Activated CD8-positive, alpha-beta memory T cell treated with anti-CD3 and anti-CD28 coated beads for 1 hour (primary cell): ENCODE measurements at places on chromosomes 3 and 15.

DNA sequence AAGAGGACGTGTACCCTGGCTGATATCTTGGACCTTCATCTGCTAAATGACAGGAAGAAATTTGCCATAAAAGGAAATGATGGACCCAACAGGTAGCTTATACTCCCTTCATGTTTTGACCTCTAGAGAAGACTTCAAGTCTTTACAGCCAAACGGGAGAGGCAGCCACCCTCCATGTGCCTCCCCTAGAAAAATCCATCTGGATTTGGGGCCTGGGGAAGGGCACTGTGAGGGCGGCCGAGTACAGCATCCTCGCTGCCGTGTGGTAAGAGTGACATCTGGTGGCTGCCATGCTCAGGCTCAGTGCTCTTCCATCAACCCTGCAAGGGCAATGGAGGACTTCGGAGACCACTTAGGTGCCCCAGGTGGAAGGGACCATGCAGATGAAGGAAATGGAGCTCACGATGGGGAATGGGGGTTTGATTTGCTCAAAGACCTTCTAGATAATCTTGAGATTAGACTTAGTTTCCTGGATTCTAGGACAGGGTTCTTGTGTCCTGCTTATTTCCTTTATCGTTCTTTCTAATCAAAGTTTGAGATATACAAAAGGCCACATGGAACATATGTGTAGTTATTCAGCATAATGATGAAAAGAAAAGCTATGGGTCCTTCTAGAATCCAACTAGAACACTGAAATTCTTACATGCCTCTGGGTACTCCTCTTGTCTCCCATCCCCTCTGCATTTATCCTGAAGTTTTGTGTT is 44.4 kb downstream of the AQP9 start:
- DNase-seq = no peak

DNA sequence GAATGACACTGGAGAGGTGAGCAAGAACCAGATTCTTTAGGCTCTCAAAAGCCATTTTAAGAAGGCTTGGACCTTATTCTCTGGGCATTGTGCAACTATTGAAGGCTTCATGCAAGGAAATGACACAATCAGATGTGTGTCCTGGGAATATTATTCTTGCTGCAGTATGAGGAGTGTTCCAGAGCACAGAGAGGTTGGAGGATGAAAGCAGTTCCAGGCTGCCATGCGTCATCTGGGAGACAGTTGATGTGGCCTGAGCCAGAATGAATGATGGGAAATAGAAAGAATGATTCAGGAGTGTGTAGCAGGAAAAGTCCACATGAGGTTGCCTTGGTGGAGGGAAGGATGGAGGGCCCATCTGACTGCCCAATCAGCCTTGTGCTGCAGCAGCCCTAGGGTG is 123.1 kb downstream of the CHCHD6 start:
- DNase-seq = no peak

DNA sequence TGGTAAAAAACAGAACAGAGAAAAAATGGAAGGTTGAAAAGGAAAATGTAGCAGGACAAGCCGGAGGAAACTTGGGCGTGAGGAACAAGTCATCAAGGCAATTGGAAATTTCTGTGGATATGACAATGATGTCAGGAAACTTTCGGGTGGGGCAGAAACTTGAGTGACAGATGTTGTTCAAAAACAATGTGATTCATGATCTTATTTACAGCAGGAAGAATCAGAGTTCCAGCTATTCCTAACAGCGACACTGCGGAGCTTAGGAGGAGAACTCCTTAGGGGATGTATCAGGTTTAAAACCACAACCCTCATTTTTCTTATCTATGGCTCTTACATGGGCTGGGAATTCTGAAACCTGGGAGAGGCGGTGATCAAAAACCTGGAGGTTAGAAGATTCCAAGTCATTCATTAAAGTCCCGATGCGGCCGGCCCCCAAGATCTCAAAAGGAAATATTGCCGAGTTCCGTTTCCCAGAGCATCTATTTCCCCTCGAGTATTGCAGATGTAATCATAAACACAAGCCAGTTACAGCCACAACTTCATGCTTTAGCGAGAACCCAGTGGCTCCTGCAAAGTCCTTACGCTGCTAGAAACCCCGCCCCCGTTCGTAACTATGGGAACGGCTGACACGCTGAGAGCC is 659 bp upstream of the ARRDC4 start:
- DNase-seq = no peak

GRCh38 chr3:162377608-162378007 is 881.0 kb downstream of the OTOL1 start:
- no peak for DNase-seq

DNA sequence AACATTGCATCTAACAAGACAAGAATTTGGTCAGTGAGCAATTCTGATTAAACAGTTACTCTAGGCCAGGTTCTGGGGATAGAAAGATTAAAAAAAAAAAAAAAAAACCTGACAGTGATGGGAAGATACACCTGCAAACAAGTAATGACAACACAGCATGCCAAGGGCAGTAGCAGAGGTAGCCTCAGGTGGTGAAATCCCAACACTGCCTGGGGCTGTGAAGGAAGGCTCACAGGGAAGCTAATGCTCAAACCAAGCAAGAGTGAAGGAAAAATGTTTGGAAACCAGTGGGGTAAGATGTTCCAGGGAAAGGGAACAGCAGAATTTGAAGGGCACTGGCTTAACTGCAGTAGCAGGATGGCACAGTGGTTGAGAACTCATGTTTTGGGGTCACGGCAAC is 8.9 kb downstream of the RTP2 start:
- no peak for DNase-seq

DNA sequence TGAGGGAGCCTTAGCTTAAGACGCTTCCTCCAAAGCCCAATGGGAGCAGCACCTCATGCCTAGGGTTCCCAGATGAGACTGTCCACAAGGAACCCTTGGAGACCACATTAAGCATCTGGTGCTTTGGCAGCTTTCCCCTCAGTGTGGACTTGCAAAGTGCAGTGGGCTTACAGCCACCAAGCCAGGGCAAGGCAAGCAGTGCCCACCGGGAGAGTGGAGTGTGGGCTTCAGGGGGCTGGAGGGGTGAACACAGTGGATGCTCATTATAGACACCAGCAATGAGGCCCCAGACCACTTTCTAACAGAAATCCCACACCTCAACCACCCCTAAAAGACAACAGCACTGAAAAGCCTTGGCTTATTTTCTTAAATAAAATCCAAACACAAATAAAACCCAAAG is 9.1 kb upstream of the MUSTN1 start:
- DNase-seq = no peak

DNA sequence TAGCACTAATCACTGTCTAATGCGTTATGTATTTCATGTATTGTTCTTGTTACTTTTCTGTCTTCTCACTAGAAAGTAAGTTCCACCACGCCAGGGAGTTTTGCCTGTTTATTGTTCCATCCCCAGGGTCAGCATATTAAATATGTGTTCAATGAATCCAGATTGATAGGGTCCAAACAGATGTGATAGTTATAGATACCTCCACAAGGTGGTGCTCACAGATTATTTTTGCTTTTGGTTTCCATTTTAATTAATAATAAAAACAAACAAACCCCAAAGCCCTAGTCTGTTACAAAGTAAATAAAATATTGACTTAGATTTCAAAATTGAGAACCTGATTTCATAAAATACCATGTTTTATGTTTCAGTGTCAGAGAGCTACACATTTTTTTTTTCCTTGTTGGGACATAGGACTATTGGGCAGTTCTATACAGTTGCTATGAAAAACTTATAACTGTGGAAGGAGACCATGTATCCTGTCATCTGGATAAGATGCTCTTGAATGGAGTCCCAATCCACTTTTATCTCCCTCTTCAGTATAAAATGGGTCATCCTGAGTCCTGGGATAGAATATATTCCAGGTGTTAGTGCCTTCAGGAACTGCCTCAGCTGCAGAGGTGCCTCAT is 12.4 kb downstream of the OTOL1 start:
- DNase-seq = no peak

DNA sequence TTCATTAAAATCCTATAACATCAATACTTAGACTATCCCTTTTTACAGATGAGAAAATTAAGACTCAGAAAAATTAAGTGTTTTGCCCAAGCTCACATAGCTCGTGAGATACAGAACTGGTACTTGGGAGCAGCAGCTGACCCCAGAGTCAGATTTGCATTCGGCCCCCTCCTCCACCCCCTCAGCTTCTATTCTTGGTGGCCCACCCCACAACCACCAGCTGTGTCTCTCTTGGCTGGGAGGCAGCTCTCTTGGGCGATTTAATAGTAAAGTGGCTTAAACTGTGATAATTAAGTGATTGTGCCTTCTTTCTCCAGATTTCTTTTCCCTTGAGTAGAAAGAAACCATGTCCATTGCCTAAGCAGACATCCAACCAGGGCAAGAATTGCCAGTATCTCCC is 203.6 kb upstream of the PDZRN3 start:
- DNase-seq = no peak

- no peak for DNase-seq
Observed at GRCh38 chr3:190265126-190265525, 57.1 kb downstream of the CLDN1 start.

- DNase-seq = no peak
Observed at GRCh38 chr15:101543926-101544612, 54.6 kb upstream of the PCSK6 start.

DNA sequence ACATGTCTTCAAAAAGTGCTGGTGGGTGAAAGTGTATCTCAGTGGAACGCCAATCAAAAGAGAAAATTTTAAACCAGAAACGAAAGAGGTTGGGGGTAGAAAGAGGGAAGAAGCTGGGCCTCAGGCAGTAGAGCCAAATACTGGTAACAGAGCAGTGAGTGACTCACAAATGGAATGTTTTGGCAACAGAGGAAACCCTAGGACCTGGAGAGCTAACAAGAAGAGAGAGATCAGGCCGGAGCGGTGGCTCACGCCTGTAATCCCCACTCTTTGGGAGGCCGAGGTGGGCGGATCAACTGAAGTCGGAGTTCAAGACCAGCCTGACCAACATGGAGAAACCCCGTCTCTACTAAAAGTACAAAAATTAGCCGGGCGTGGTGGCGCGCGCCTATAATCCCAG is 450.8 kb upstream of the NAALADL2 start:
- no peak for DNase-seq

- DNase-seq = no peak
Observed at GRCh38 chr3:107800710-107801109, 277.9 kb downstream of the BBX start.

GRCh38 chr3:31997500-31997899 is 15.9 kb downstream of the ZNF860 start:
- no peak for DNase-seq

DNA sequence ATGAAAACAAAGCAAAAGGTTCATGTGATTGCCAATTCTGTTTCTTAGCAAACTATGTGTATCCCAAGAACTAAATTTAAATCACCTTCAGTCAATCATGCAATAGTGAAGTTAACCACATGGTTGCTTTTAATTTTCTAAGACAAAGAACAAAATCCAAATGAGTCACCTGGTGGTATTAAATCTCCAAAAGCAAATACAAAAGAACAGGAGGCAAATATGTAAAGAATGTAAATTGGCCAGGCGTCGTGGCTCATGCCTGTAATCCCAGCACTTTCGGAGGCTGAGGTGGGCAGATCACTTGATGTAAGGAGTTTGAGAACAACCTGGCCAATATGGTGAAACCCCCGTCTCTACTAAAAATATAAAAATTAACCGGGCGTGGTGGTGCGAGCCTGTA is 54.2 kb upstream of the PIK3R4 start:
- no peak for DNase-seq

GRCh38 chr15:70121624-70122302 is 24.0 kb upstream of the TLE3 start:
- no peak for DNase-seq

DNA sequence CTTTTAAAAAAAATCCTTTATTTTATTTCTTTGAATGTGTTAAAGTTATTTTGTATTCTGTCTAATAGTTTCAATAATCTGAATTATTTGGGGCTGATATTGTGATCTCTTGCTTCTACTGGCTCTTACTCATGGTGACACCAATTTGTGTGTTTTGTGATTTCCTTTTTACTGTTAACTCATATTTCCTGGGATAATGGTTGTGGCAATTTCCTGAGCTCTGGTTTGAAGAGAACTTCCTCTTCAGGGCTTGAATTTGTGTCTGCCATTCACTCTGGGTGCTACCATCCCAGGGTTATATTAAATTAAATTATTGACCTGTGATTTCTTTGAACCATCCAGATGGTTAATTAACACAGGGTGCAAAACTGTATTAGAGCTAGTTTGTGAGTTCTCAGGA is 60.4 kb upstream of the RNF7 start:
- DNase-seq = no peak

GRCh38 chr15:42143356-42143755 is 13.1 kb downstream of the PLA2G4F start:
- DNase-seq = no peak

DNA sequence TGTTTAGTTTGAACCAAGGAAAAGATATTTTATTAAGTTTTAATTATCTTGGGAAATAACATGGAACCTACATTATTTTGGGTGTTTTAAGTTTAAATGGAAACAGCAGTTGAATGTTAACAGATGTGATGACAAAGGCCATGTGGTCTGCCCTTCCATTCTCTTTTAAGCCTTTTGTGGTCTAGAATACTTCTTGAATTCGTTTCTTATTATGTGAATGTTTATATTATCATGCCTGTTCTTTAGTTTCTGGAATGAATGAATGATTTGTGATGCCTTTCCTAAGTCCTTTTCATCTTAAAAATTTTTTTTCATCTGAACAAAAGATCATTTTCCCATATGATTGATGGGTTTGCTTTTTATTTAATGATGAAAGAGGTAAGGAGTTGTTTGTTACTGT is 44.6 kb downstream of the SNRK start:
- no peak for DNase-seq

GRCh38 chr3:50971487-50971924 is 296.8 kb downstream of the DOCK3 start:
- no peak for DNase-seq

DNA sequence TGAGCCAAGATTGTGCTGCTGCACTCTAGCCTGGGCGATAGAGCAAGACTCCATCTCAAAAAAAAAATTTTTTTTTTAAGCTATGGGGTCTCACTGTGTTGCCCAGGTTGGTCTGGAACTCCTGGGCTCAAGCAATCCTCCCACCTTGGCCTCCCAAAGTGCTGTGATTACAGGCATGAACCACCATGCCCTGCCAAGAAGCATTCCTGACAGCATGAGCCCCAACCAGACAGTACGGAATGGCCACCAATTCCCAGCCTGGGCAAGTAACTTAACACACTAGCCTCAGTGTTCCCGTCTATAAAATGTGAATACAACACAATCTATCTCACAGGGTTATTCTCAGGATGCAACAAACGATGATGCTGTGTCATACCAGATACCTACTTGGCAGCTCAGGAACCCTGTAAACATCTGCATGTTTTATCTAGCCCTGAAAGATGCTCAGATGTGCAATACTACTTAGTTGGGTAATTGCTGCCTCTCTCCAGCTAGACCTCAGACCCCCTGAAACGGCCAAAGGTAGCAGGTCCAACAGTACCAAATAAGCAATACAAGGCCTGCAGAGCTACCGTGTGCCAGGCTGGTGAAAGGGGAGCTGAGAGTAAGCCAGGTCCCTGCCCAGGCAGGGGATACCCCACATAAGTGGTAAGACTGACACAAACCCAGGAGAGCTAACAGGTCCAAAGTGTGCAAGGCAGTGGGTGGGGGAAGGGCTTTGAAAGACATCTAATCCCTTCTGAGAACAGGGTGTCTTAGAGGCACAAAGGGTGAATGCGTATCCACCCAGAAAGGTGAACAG is 1.9 kb downstream of the TKT start:
- DNase-seq = no peak
